ENCODE measurements at places on chromosomes 3 and 15.

GRCh38 chr15:27993996-27994780 lies 104.9 kb downstream of the OCA2 start:
- DNase-seq: no peak

DNA sequence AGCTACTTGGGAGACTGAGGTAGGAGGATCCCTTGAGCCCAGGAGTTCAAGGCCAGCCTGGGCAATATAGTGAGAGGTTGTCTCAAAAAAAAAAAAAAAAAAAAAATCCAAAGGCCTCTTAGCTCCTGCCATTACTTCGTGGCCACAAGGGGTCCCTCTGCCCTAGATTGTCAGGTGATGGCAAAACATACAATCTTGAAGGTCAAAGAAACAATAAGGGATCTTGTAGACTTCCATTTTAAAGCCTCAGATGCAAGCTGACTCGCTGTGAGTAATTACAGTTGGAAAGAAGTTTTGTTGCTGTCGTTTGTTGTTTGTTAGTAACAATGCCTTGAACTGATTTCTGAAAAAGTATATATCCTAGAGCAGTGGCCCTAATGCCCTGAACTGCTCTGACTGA lies 55.9 kb upstream of the PLCL2 start:
- DNase-seq: no peak

- DNase-seq: no peak
These were observed 228.1 kb upstream of the C2CD4B start for GRCh38 chr15:62393196-62393595.

GRCh38 chr3:148062590-148062989 lies 635.1 kb upstream of the AGTR1 start:
- no peak for DNase-seq

DNA sequence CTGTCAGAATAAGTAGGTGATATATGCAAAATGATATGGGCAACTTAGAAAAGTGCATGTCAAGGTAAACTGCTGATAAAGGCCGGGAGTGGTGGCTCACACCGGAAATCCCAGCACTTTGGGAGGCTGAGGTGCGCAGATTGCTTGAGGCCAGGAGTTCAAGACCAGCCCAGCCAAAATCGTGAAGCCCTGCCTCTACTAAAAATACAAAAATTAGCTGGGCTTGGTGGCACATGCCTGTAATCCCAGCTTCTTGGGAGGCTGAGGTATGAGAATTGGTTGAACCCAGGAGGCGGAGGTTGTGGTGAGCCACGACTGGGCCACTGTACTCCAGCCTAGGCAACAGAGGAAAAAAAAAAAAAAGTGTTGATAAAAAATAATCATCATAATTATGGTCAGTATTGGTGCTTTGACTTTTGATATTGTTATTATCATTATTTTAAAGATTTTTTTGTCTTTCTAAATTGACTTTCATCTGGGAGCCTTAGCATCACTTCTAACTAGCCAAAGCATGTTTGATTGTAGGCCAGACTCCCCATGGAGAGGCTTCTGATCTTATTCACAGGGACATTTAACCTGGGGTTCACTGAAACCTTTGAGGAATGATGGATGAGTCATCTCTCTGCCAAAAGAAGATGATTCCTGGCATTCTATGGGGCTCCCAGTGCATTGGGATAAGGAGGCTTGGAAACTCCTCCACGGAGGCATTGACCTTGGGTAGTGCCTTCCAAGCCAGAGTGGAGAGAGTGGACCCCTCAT lies 5.6 kb downstream of the ZBTB38 start:
- DNase-seq: no peak

- DNase-seq: no peak
These were observed 16.7 kb downstream of the CACNA2D3 start for GRCh38 chr3:54138937-54139547.

Measured in GM04503 (cell line).